ENCODE measurements at places on chromosomes 5 and 9. TPM values are rescaled to one million over a fixed set of nuclear protein-coding genes. Genes with fewer than 3 reads are reported as not detected.
A peak's percentile ranks its signal among the peaks of the same experiment; 100 is the strongest.

RC3H2 gene
- total RNA-seq, result 27.7 TPM

MEIKIN gene
- 0.93 TPM for total RNA-seq

SPATA31E1 gene
- total RNA-seq, result not detected

GRCh38 chr5:132309679-132310078 is 15.5 kb downstream of the SLC22A4 start:
- DNase-seq, result no peak

- DNase-seq, result no peak
Measured at GRCh38 chr5:7837403-7837802, 13.5 kb downstream of the CFAP90 start.

- DNase-seq, result no peak
Measured at GRCh38 chr5:33231214-33231710, 209.5 kb upstream of the TARS1 start.

GRCh38 chr5:131321066-131321465 is 57.2 kb downstream of the CDC42SE2 start:
- DNase-seq, result no peak

DNA sequence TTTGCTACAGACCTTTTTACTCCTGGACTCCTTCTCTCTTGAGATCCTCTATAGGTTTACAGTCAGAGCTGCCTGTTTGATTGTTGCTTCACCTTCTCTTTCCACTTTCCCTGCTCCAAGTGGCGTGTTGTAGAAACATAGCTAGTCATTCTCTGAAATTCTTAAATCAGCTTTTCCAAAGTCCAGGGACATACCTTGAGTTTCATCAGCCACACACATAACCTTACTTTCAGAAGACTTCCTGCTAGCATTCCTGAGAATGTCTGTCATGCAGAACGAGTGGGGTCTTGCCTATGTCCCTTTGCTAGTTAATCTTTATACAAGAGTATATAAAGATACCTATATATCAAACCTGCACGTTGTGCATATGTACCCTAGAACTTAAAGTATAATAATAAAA is 230.3 kb upstream of the ZNF462 start:
- no peak for DNase-seq

DNA sequence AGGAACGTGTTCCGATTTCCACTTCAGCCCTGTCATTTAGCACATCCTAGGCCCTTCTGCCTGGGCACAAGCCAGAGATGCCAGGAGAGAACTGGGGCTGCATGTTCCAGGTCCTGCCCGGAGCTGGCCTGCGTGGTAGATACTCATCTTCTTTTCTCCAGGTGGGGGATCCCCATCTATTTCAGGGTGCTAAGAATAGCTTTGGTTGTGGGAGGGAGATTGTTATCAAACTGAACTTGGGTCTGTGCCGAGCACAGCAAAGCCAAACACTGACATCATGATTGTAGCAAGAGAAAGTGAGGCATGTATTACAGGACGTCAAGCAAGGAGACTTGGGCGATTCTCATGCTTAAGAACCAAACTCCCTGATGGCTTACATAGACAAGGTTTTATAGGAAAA is 18.2 kb downstream of the C9orf153 start:
- DNase-seq, result peak; percentile 21

DNA sequence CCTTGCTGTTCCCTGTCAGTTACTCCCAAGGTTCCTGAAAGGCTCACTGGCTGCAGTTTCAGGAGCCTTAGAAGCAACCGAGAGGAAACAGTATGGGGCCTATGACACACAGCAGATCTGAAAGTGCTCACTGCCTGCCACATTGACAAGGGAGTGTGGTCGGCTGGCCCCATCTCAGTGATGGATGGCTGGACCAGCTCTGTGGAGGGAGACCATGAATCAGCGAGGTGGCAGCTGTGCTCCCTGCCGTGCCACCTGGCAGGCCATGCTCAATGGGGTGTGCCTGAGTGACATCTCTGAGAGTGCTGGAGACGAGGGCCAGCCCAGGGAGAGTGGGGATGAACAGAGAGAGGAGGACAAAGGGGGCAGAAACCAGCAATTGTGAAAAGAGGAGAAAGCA is 49.1 kb downstream of the DOCK2 start:
- DNase-seq, result no peak
